ENCODE measurements at places on chromosomes 7 and 10.

- no peak for DNase-seq
Observed at GRCh38 chr10:47115322-47115721, 184.7 kb upstream of the GDF10 start.

DNA sequence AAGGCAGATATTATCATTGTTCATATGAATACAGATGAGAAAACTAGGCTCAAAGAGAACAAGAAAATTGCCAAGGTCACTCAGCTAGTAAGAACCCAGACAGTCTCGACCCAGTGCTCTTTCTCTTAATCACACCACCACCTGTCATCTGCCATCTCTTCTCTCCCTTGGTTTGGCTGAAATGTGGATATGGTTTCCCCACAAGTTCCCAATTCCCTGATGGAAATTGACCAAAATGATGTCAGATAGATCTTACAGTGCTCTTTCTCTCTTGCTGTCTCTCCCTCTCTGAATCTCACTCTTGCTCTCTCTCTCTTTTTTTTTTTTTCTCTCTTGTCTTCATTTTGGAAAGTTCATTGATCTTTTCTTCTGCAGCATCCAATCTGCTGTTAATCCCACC, 9.1 kb downstream of the C10orf90 start:
- no peak for DNase-seq

GRCh38 chr10:120506674-120507073, 49.6 kb downstream of the PLPP4 start:
- DNase-seq = peak; percentile 9

GRCh38 chr10:49742683-49743463, 19.2 kb downstream of the OGDHL start:
- no peak for DNase-seq

- DNase-seq = no peak
Observed at GRCh38 chr10:116809483-116810119, 39.7 kb upstream of the ENO4 start.

DNA sequence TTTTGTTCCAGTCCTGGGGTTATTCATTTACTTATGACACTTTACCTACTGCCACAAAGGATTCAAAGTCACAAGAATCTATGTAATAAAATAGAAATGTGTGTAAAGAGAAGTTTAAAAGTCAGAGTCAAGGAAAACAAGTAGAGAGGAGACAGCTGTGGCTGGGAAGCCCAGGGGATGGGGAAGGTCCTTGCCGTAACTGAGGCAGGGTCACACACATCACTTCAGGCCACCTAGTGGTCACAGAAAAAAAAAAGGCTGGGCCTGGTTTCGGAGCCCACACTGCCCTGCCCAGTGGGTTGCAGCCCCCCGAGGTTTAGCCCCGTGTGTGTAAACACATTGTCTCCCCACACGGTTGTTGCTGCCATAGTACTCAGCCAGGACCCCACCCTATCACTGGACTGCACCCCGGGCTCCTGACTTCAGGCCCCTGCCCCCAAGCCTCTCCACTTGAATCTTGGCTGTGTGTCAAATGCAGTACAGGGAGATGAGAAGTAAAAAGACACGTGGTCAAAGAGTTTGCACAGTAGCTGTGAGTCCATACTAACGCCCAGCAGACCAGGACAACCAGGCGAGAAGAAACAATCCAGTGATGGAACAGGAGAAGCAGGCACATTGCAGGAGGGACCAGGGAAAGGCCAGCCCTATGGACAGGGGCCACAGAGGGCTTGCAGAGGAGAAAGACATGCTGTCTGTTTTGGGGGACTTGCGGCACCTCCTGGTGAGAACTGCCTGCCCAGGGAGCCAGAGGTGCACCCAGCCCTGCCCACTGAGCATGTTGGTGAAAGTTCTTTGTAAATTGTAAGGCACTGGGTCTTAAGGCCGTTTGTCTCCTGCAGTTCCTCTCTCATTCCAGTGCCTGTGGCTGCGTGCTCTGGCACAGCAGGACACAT, 91.4 kb upstream of the MACROH2A2 start:
- no peak for DNase-seq

GRCh38 chr10:15472431-15473395, 101.6 kb upstream of the FAM171A1 start:
- DNase-seq = no peak

GRCh38 chr7:22992874-22993840, 20.8 kb downstream of the HYCC1 start:
- no peak for DNase-seq

- no peak for DNase-seq
Observed at GRCh38 chr7:29639886-29640595, 76.4 kb downstream of the PRR15 start.

- no peak for DNase-seq
Observed at GRCh38 chr7:22718911-22719420, 8.0 kb upstream of the IL6 start.

- peak; percentile 28 for DNase-seq
Observed at GRCh38 chr7:54719974-54720373, 39.0 kb downstream of the SEC61G start.
